ENCODE measurements at places on chromosomes 7 and 10.

DNA sequence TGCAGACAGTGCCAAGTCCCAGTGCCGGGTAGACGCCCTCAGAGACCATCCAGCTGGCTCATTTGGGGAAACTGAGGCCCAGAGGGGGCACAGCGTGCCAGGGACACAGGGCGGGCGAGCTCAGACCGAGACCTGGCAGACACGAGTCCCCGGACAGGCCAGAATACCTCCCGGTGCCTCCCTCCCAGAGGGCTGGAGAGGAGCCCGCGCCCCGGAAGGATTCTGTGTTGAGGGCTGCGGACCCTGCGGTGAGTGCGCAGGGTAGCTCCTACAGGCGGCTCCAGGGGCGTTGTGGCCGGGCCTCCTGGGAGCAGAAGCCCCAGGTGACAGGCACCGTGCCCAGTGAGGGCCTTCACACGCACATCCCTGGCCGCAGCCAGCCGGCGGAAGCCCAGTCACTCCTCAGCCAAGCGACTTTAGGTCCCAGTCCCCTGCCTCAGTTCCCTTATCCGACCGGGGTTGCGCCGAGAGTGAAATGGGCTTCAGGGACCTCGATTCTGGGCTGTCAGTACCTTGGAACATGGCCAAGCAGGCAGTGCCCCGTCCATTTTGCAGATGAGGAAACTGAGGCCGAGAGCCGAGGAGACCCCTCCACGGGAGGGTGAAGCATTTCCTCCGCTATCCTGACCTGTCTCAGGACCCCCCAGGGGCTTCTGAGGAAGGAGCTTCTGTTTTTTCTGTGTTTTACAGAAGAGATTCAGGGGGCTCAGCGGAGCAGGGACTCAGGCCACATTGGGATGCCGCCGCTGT, 73.6 kb downstream of the ELFN1 start:
- DNase-seq, result no peak

GRCh38 chr7:1553512-1554210, 2.3 kb downstream of the TMEM184A start:
- no peak for DNase-seq

DNA sequence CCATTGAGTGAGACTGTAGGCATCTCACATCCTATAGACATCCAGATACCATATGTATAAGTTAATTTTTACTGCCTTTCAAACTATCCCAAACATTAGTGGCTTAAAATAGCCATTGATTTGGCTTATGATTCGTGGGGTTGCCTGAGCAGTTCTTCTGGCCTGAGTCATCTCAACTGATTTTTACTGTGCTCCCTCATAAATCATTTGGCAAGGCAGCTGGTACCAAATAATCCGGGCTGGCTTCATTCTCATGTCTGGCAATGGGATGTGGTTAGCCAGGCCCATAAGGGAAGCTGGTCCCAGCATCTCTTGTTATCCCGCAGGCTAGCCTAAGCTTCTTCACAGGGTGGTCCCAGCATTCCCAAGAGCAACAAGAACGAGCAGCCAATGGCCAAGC, 6.7 kb upstream of the LRGUK start:
- no peak for DNase-seq

GRCh38 chr10:47256751-47257336, 43.2 kb upstream of the GDF10 start:
- no peak for DNase-seq

DNA sequence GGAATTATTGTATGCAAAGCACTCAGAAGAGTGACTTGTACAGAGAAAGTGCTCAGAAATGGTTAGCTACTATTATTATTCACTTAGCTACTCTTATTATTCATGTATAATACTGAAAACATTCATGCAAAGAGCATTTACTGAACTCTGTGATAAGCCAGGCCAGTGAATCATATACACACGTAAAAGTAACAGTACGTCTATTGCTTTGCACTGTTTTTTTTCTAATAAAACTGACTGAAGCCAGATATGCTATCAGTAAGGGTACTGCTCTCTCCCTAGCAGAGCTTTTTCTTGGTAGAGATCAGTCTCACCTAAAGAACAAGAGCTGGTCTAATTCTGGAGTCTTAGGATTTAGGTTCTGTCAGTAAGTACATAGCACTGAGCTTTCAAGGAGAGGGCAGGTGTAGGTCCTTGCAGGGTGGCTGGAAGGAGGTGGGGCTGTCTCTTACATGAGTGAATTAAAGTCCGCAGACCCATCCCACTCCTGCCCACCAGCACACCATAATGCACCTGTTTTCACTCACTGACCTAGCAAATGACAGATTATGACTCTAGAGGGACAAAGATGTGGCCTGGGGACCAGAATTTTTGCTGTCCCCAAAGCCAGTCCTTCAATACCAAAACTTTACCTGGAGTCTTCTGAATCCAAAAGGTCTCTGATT, 145.9 kb downstream of the ARID5B start:
- no peak for DNase-seq

DNA sequence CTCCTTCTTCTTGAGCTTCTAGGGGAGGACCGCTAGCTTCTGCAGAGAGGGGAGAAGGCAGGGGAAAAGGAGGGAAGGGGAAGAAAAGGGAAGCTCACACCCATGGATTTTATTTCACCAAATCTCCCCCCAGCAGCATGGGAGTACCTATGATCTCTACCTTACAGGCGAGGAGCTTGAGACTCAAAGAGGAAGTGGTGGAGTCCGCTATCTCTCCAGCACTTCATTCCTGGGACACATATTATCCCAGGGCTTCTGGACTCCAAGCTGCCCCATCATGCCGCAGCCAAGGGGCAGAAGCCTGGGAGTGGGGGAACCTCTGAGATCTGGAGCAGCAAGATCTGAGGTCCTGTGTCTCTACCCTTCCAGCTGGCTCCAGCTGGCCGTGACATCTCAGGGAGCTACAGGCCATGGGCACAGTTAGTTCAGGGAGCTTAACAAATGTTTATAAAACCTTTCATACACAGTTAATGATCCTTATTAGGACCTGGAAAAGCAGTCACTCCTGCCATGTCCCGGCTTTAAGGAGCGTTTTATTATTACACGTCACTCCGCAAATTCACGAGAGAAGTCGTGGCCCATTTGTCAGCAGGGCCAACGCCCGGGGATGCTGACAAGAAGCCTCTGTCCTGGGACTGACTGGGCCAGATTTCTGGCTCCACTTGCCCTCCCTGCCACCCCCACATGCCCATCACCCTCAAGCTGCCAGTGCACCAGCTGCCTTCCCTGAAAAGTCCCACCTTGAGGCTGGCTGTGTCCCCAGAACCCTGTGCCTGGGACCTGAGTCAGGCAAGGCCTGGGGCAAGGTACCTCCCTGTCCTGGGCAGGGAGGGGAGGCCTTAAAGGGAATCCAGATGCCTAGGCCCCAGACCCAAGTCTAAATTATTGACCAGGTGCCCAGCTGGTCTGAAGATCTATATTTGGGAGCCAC, 132.1 kb upstream of the ZMIZ1 start:
- DNase-seq, result no peak

DNA sequence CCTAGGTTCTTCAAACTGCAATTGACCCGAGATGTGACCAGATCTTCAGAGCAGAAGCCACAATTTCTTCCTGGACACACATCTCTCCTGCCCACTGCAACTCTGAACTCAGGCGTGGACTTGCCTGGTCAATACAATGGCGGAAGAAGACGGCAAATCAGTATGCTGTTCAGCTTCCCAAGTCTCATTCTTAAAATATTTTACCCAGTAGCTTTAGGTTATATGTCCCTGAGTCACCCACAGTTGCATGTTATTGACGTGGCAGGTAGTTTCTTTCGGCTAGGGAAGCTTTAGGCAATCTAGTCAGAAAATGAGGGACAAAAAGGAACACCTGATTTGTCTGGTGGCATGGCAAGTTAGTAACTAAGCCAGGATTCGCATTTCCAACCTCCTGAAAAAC, 22.5 kb downstream of the CEP41 start:
- DNase-seq, result no peak

DNA sequence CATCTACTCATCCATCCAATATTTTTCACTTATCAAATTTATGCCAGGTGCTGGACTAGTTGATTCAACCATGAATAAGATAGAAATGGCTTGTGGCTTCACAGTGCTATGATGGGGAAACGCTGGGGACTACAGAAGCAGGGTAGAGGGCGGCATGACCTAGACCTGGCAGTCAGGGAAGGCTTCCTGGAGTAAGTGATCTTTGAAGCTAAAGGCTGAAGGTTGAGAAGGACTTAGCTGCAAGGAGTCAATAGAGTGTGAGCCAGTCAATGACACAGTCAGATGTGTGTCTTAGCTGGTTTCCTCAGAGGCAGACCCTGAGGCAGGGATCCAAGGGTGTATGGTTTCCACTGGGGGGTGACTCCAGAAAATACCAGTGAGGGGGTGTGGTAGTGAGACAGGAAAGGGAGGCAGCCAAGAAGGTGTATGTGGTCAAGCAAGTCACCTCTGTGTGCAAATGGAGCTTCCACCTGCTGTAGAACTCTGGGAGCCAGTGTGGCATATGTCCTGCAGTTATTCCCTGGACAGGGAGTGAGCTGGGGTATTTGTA, 10.3 kb downstream of the PRF1 start:
- no peak for DNase-seq

DNA sequence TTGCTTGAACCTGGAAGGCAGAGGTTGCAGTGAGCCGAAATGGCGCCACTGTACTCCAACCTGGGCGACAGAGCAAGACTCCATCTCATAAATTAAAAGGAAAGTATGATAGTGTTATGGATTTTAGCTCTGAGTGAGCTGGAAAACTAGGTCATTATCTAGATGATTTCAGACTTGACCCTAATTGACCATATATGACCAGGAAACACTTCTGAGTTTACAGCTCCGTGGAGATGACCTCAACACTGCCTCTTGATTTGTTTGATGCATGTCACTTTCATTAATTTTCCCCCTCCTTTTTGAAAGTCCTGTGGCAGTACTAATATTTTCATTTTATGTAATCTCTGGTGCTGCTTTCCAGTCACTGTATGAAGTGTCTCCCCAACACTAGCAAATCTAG, 7.8 kb upstream of the SEC61A2 start:
- no peak for DNase-seq

DNA sequence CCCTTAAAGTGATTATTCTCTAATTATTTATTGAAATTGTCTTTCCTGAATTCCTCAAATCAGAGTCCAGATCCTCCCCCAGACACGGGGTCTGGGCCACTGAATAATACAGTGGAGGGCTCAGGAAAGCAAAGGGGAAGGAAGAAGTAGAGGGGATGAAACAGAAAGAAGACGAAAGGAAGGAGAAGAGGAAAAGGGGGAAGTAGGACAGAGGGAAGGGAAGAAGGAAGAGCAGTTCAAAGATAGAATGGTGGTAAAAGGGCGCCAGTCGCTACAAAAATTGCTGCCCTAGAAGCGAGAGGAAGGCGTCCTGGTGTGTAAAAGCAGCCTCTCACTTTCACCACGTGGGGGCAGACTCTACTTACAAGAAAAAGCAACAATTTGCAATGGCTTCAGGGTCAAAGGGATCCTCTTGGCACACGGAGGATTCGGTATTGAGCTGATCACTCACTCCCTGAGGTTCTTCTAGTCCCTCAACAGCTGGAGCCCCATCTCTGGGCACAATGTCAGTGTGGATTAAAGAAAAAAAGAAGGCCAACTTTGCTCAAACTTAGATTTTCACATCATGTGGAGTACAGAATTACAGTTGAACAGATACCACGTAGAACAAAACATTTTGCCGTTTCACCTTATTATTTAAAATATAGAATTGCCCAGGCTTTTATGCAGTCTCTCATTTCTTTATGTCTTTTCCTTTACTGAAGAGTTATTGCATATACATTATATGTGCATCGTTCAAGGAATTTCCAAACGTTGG, 31.4 kb upstream of the NPVF start:
- peak; percentile 74 for DNase-seq

- no peak for DNase-seq
Measured at GRCh38 chr7:40305229-40305628, 170.4 kb downstream of the SUGCT start.

DNA sequence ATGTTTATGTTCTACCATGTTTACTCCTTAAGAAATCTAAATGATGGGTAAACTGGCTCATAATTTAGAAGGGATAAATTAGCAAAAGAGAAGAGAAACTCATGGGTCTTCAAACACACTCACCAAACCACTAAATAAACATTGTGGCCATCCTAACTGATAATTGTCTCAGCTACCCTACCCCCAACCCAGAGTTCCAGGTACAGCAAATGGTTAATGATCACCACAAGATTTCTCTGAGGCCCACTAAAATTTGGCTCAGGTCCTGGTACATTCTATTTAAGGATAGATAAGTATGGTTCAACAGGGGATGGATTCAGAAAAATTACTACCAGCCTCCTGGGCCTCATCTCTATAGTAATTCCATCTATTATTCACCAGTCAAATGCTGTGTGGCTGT, 21.4 kb downstream of the SLC25A13 start:
- DNase-seq, result no peak

DNA sequence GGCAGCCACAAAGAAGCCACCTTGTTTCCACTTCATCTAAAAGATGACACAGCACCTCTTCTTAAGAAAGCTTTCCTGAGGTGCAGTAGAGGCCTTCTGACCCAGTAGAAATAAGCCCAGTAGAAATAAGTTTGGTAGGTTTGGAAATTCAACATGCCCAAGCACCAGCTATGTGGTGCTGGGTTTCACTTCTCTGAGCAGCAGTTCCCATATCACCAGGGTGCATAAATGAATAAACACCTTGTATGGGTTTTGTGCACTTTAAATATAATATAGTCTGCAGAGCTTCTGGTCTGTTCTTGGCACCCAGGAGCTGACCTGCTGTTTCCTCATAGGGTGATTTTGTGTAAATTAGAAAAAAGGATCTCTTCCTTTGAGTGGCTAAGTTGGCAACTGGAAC, 492.4 kb upstream of the SORCS1 start:
- no peak for DNase-seq

DNA sequence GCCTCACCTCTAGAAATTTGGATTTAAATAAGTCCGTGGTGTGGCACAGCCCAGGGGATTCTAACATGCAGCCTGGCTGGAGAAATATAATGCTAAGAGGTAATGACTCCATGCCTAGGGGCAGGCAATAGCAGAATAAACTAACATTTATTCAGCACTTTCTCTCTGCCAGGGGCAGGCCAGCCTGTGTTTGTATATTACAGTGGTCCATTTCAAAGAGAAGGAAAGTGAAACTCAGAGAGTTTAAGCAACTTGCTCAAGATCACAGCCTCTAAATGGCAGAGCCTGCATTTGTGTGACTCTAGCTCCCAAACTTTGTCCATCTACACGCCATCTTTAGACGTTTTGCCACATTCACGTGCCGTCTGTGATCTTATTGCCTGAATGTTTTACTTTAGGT, 6.7 kb upstream of the LRRC18 start:
- no peak for DNase-seq
